Activated gamma-delta T cell (primary cell): ENCODE measurements at places on chromosomes 16 and 17.

GRCh38 chr16:57689762-57690558, 4.6 kb upstream of the DRC7 start:
- DNase-seq: peak; percentile 30

GRCh38 chr16:79267781-79268180, 332.8 kb downstream of the MAF start:
- DNase-seq: no peak

- no peak for DNase-seq
Measured at GRCh38 chr17:39096508-39097149, 54.8 kb downstream of the PLXDC1 start.

DNA sequence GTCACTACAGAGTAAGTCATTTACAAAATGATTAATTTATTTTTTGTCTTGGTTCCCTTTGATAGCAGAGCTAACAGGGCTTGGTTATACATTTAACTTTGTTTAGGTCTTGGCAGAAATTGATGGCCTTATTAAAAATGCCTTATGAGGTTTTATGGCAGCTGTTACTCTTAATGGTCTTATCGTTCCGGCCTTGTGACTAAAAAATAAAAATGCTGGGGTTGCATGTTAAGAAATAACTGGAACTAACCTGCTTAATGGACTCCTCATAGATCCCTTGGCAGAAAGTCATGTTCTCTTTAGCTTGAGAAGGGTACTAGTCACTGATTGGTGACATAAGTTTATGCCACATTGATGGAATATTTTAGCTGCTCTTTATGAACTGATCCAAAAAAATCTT, 18.3 kb downstream of the COX11 start:
- DNase-seq: no peak

DNA sequence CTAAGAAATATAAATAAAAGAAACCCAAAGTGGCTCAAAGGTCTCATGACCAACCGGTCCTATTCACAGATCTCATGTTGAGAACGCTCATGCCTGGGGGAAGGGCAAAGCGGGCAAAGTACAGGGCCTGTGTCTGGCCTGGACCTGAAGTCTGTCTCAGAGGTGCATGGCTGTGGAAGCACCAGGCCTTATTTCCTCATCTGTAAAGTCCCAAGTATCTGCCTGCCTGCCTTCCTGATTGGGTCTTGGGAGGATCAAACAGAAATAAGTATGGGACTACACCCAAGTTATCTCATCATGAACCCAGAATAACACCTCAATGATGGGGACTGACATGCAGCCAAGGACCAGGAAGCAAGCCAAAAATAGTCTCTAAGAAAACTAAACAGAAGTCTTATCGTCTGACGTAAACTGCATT, 14.2 kb downstream of the AXIN2 start:
- no peak for DNase-seq

DNA sequence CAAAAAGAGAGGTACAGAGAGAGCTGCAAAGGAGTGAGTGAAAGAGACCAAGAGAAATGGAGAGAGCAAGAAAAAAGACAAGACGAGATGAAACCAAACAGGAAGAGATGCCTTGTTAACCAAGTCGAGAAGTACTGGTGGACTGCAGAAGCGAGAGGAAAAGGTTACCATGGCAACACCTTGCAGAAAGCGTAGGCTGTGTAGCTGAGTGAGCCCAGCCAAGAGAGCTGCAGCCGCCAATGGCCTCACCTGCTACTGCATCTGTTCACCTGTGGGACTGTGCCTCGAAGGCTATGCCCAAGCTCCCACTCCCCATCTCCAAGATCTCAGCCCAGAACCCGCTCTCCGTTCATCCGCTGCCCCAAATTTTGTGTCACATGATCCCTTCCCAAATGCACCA, 161.3 kb downstream of the SLC39A11 start:
- no peak for DNase-seq

DNA sequence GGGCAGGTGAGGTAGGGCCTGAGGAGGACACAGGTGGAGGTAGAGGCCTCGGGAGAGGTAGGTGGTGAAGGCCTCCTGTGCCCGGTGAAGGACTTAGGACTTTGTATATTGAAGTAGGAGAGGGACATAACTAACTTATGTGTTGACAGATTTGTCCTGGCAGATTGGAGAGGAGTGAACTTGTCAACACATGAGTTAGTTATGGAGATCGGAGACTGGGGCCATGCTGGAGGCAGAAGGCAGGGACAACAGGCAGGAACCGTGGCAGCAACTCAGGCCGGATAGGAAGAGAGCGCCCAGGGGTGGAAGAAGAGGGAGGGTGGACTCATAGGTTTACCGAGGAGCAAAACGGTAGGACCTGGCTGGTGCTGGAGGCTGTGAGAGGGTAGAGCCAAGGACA, 18.4 kb downstream of the GLP2R start:
- DNase-seq: no peak

GRCh38 chr17:34126965-34127364, 128.1 kb upstream of the CCL2 start:
- DNase-seq: no peak

DNA sequence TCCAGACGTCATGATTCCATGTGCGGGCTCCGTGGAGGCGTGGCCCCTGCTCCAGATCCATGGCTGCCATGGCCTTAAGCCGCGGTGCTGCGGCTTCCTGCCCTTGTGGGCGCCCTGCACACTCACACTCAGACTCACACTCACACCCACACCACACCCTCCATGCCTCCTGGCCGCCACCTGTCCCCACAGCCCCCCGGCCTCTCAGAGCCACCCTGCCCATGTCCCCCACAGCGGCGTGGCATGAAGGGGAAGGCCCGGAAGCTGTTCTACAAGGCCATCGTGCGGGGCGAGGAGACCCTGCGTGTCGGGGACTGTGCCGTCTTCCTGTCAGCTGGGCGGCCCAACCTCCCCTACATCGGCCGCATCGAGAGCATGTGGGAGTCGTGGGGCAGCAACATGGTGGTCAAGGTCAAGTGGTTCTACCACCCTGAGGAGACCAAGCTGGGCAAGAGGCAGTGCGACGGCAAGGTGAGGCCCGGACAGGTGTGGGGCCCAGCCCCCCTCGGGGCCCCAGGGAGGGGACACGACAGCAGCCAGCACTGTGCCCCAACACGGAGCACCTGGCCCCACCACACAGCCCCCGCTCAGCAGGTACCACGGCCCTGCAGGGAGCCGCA, 50.0 kb downstream of the ACTG1 start:
- no peak for DNase-seq
